B cell (primary cell): ENCODE measurements at places on chromosomes 16 and 17. TPM values are rescaled to one million over a fixed set of nuclear protein-coding genes. Genes with fewer than 3 reads are reported as not detected.

Gene PRR11
- 1.0 and 1.2 TPM in 2 replicates for polyA plus RNA-seq

Gene CMTM2
- not detected in 2 replicates for polyA plus RNA-seq

DNA sequence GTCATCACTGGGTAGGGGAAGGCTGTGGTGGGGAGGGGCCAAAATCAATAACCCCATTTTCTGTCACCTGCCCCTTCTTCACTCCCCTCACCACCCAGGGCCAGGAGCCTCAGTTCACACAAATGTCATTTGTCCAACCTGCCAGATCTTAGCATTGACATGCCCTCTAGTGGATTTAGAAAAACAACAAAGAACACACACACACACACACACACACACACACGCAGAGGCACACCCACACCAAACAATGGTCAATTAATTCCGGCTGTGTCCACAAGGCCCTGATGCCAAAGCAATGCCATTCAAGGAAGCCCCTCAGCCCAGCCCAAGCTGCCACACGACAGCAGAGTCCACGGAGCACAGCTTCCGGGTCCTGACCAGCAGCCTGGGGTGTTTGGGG lies 68.4 kb downstream of the NOG start:
- no peak for DNase-seq

- peak; percentile 26 for DNase-seq
Measured at GRCh38 chr17:21285164-21286065, 904 bp downstream of the MAP2K3 start.

Gene RUNDC3A
- polyA plus RNA-seq = 0.07 and 0.19 TPM in 2 replicates

Gene KRT37
- polyA plus RNA-seq = not detected in 2 replicates
